ENCODE measurements at places on chromosomes 13 and 19.

DNA sequence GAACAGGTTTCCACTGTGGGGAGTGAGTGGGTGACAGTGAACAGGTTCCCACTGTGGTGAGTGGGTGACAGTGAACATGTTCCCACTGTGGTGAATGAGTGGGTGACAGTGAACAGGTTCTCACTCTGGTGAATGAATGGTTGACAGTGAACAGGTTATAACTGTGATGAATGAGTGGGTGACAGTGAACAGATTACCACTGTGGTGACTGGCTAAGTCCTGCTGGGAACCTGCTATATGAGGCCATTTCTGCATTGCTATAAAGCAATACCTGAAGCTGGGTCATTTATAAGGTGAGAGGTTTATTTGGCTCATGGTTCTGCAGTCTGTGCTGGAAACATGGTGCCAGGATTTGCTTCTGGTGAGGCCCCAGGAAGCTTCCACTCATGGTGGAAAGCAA is 637.1 kb downstream of the UQCRFS1 start:
- H3K27me3 ChIP-seq: no peaks in the 10 kb centered on the region
- H3K4me3 ChIP-seq: no peak overlapping the region
- no peak for DNase-seq
- no peaks in the 10 kb centered on the region for H3K4me1 ChIP-seq

GRCh38 chr13:98785405-98785804 is 32.9 kb upstream of the SLC15A1 start:
- H3K27me3 ChIP-seq: peaks cover 25% of the 10 kb centered on the region
- no peaks in the 10 kb centered on the region for H3K4me1 ChIP-seq
- DNase-seq: no peak
- no peaks in the 10 kb centered on the region for H3K36me3 ChIP-seq
- H3K27ac ChIP-seq: no peak overlapping the region

GRCh38 chr19:18274781-18275356 is 617 bp upstream of the IQCN start:
- peaks cover 45% of the 10 kb centered on the region for H3K36me3 ChIP-seq
- H3K27ac ChIP-seq: no peak overlapping the region
- H3K4me3 ChIP-seq: no peak overlapping the region
- DNase-seq: no peak
- peaks cover 3% of the 10 kb centered on the region for H3K27me3 ChIP-seq

GRCh38 chr19:48648134-48648533 is 2.1 kb upstream of the CA11 start:
- peaks cover 3% of the 10 kb centered on the region for H3K27me3 ChIP-seq
- H3K4me3 ChIP-seq: peak overlapping the region; percentile 35
- H3K36me3 ChIP-seq: no peaks in the 10 kb centered on the region
- no peak for DNase-seq
- H3K27ac ChIP-seq: peak overlapping the region; percentile 78

- H3K4me1 ChIP-seq: no peaks in the 10 kb centered on the region
- peaks cover 7% of the 10 kb centered on the region for H3K27me3 ChIP-seq
- H3K36me3 ChIP-seq: no peaks in the 10 kb centered on the region
- no peak overlapping the region for H3K4me3 ChIP-seq
These were observed 4.3 kb upstream of the PALM3 start for GRCh38 chr19:14066134-14066533.

Data from T-helper 2 cell treated with Interferon-gamma antibody and Interleukin-4, amounts not matched to agents 5 μg/mL and 100 μg/mL, for 36 hours (primary cell).